T-cell (primary cell): ENCODE measurements at places on chromosomes 4 and X. TPM values are rescaled to one million over a fixed set of nuclear protein-coding genes. Genes with fewer than 3 reads are reported as not detected.

MAGEC2 gene
- not detected for total RNA-seq

FAM53A gene
- total RNA-seq, result 1.9 TPM

TEX11 gene
- total RNA-seq, result not detected

PPP2R2C gene
- total RNA-seq, result not detected

CXorf65 gene
- 55.8 TPM for total RNA-seq

NDST3 gene
- not detected for total RNA-seq

FGFBP1 gene
- total RNA-seq, result not detected

ACE2 gene
- not detected for total RNA-seq

TEX13C gene
- total RNA-seq, result not detected

PNPLA4 gene
- total RNA-seq, result 7.0 TPM

CD40LG gene
- 37.1 TPM for total RNA-seq

DNA sequence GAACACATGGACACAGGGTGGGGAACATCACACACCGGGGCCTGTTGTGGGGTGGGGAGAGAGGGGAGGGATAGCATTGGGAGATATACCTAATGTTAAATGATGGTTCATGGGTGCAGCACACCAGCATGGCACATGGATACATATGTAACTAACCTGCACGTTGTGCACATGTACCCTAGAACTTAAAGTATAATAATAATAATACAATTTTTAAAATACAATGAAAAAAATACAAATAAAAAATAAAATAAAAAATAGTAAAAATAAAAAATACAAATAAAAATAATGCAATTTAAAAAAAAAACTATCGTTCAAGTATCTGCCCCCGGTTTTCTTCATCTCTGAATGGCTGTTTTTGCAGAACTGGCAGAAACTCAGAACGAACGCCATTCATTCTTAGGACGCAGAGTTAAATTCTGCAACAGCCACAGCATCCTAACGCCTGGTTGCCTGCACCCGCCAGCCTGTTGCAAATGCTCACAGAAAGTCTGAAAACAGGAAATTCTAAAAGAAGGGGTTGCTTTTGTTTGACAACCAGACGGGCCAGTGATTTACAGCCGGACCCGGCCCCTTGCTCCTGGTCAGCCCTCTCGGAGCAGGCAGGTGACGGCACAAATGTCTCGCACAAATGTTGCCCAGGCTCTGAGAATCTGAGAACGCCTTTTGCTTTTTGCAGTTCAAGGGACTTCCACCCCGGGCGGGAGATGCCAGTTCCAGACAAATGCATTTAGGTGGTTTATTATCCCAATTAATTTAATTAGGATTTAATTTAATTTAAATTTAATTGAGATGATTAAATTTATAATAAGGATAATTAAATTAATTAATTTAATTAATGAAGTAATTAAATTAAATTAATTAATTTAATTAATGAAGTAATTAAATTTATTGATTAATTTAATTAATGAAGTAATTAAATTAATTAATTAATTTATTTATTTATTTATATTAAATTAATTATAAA is 47.8 kb downstream of the CRLF2 start:
- DNase-seq, result no peak

DNA sequence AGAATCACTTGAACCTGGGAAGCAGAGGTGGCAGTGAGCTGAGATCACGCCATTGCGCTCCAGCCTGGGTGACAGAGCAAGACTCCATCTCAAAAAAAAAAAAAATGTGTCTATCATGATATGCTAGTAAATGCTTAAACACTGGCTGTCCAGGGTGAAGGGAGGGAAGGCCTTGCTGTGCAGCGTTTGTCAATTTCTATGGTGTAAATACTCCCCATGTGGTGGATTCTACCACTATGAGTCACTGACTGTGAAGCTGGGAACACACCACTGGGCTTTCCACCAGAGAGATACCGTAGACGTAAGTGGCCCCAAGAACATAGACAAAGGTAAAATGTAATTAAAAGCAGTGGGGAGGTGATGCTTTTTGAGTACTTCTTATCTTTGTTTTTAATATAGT is 51.3 kb upstream of the LEF1 start:
- DNase-seq, result no peak

DNA sequence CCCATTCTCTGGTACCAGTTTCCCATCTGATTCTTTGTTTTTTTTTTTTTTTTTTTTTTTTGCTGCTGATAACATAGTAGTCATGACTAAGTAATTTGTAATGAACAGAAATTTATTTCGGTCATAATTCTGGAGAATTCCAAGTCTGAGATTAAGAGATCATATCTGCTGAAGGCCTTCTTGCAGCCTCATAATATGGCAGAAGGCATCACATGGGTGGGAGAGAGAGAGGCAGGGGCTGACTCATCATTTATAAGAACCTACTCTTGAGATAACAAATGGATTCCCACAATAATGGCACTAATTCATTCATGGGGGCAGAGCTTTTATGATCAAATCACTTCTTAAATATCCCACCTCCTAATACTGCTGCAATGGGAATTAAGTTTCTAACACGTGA is 1034.3 kb downstream of the STIM2 start:
- no peak for DNase-seq

DNA sequence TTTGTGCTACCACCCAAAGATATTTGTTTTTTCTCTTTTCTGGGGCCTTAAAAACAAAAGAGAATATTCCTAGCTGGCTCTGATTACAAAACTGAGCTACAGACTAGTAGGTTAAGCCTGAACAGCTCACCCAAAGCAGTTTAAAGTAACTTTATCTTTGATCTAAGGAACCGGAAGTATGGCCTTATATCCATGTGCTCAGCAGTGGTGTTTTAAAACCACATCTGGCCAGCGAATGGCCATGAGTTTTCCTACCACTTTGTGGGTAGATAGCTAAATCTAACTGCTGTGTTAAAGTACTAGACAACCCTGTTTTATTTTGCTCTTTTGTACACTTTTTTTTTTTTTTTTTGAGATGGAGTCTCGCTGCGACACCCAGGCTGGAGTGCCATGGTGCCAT is 24.6 kb downstream of the ADGRG4 start:
- no peak for DNase-seq

- DNase-seq, result no peak
Observed at GRCh38 chr4:84925558-84925957, 40.9 kb downstream of the WDFY3 start.

- no peak for DNase-seq
Observed at GRCh38 chr4:24560868-24561368, 23.4 kb downstream of the DHX15 start.

DNA sequence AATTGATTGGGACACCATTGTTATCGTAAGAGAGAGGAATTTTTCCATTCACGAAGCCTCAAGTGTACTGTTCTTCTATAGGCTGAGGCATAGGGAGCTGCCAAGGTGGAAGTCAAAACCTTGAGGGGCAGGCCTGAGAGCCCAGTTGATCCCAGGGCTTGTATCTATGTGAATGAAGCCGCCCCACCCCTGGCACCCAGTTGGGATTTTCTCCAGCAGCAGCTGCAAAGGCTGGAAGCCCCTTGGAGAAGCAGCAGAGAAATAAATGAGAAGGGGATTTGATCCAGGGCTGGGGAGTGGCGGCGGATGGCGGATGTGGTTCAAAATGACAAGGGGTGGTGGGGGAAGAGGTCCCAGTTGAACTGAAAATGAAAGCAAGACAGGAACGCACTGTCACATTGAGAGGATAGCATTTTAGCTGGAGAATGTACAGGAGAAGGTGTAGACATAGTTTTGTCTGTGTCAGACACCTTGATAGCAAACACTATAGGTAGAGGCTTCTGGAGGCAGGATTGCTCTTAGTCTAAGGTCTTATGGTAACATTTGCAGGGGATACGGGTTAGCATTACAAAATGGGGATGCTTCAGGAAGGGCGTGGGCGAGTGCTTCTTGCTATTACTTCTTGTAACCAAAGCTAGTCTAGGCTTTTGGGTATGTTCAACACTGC is 32.6 kb downstream of the DOCK11 start:
- peak; percentile 29 for DNase-seq

DNA sequence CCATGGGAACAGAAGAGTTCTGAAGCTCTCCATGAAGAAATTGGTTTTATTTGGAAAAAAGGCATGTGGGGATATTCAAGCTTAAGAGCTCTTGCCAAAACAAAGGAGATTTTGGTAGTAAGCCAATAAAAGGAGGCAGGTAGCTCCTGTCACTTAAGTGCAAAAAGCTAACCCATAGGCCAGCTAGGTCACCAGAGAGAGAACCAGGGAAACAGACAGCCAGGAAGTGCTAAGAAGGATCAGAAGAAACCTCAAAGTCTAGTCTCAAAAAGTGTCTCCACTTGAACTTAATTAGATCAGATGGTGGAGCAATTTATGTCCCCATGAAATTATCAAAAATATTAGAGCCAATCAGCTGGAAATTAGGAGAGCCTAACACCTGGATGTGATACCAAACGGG is 49.2 kb downstream of the CD40LG start:
- no peak for DNase-seq

GRCh38 chr4:6086846-6087245 is 68.6 kb upstream of the C4orf50 start:
- no peak for DNase-seq

DNA sequence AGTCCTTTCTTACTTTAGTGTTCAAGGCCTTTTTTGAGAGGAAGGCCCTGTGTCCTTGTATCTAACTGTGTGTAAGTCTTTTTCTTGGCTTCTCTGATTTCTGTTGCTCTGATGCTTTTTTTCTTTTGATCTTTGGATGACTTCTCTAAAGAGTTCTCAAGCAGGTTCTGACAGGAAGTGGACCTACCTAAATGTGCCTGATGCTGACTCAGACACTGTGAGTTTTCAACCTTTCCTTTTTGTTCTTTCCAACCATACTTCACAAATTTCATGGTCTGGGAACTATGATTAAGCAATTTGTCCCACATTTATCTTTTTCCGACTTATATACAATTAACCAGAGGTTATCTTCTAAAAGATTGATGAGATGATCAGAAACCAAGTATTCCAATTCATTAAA is 96.5 kb downstream of the SYTL5 start:
- DNase-seq, result no peak

- DNase-seq, result no peak
Observed at GRCh38 chrX:123425471-123425870, 241.4 kb downstream of the GRIA3 start.

- DNase-seq, result no peak
Observed at GRCh38 chr4:53917729-53918128, 146.7 kb downstream of the CHIC2 start.

GRCh38 chr4:3732076-3733028 is 33.8 kb upstream of the ADRA2C start:
- DNase-seq, result no peak

GRCh38 chr4:131764730-131765129 is 1384.4 kb upstream of the PCDH10 start:
- DNase-seq, result no peak

- no peak for DNase-seq
Observed at GRCh38 chr4:44326741-44327140, 121.9 kb downstream of the KCTD8 start.

DNA sequence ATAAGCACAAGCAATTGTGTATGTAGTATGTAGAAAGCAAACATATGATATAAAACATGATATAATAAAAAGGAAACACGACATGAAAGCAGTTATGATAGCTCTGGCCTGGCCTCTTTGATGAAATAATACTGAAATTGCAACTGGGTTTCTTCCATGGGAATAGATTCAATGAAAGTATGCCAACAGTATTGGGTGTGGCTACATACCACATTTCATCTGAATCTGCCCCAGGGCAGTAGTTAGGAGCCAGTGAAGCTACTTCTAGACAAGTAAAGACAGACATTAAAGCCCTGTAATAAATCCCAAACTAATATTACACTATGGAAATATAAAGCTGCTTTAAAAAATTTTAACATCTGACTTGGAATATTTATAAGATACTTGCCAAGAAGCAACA is 207.3 kb downstream of the FBXW7 start:
- no peak for DNase-seq

DNA sequence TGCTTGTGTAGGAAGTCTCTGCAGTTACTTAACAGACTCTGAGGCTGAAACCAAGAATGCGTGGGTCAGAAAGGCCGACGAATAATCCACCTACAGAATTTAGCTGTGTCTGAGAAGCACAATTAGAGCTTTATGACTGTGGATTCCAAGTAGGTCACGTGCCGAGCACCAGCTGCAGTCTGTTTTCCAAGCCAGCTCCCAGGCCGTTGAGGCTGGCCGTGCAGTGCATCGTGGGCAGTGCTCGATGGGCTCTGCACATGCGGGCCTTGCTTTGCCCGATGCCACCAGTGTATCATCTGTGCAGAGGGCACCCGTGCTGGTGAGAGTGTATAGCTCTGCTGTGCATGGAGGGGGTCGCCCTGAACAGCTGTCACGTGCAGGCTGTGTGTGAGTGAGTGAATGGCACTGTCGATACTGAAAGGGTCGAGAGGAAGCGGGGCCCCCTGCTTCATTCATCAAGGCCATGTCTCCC is 67.5 kb upstream of the CLDN34 start:
- no peak for DNase-seq

DNA sequence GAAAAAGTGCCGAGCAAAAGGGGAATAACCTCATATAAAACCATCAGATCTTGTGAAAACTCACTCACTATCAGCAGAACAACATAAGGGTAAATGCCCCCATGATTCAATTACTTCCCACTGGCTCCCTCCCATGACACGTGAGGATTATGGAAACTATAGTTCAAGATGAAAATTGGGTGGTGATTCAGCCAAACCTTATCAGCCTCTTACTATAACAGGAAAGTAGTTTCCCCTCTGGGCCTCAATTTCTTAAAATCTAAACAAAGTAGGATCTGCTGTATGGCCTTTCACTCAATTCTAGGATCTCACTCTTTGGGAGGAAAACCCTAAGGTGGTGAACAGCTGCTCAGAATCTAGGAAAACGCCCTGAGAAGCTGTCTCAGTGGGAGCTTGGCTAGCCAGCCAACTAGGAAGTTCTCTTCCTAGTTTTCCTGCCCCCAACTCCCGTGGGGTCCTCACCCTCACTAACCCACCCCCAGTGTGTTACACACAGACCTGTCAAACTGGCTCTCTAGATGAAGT is 1017.1 kb upstream of the HS3ST1 start:
- no peak for DNase-seq

DNA sequence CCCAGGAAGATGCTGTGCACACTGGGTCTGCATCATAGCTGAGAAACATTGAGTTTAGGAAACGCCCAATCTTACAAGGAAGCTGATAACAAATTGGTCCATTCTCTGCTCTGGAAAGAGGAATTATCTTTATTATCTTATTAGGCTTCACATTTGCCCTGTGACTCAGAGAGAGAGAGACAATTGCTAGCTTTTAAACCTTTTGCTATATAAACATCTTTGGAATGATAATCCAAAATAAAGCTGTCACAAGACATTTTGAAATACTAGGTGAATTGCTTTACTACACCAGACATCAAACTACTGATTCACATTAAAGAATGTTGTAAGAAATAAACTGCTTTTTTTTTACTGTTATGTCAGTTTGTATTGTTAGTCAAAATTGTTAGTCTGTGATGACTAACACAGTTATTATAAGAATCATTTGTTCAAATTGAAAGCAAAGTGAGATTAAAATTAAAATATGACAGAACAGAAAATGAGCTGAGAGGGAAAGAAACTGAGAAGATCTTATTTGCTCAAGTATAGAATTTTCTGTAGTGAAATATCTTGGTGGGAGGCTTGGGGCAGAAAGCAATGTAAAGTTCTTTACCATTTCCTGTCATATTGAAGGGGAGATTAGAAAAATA is 765.4 kb upstream of the PCDH10 start:
- no peak for DNase-seq

GRCh38 chrX:1190596-1191145 is 21.8 kb downstream of the CRLF2 start:
- no peak for DNase-seq

- DNase-seq, result peak; percentile 35
Observed at GRCh38 chr4:6917461-6918271, 8.0 kb downstream of the TBC1D14 start.
